HT1080 (cell line): ENCODE measurements at places on chromosomes 13 and 19. TPM values are rescaled to one million over a fixed set of nuclear protein-coding genes. Genes with fewer than 3 reads are reported as not detected.

- no peak for DNase-seq
These were observed 85.9 kb downstream of the GJA3 start for GRCh38 chr13:20074966-20075365.

- DNase-seq, result no peak
These were observed 171.0 kb upstream of the TSC22D1 start for GRCh38 chr13:44747179-44747578.

GRCh38 chr13:99311137-99311536 is 3.9 kb upstream of the GPR183 start:
- no peak for DNase-seq

- no peak for DNase-seq
These were observed 26.6 kb downstream of the ZSWIM9 start for GRCh38 chr19:48196933-48197665.

GRCh38 chr19:54448040-54448773 is 792 bp upstream of the LENG8 start:
- DNase-seq, result peak; percentile 58

- no peak for DNase-seq
These were observed 23.2 kb downstream of the CATSPERD start for GRCh38 chr19:5743630-5744029.

- DNase-seq, result peak; percentile 61
These were observed 4.3 kb downstream of the RUVBL2 start for GRCh38 chr19:48997972-48998371.

GRCh38 chr13:105368781-105369180 is 1166.7 kb downstream of the EFNB2 start:
- DNase-seq, result no peak

- DNase-seq, result no peak
These were observed 256.1 kb downstream of the FOXO1 start for GRCh38 chr13:40410315-40410714.

GRCh38 chr13:93262729-93263345 is 36.2 kb downstream of the GPC6 start:
- DNase-seq, result peak; percentile 91

GRCh38 chr13:24747248-24748060 is 16.5 kb upstream of the RNF17 start:
- no peak for DNase-seq

DNA sequence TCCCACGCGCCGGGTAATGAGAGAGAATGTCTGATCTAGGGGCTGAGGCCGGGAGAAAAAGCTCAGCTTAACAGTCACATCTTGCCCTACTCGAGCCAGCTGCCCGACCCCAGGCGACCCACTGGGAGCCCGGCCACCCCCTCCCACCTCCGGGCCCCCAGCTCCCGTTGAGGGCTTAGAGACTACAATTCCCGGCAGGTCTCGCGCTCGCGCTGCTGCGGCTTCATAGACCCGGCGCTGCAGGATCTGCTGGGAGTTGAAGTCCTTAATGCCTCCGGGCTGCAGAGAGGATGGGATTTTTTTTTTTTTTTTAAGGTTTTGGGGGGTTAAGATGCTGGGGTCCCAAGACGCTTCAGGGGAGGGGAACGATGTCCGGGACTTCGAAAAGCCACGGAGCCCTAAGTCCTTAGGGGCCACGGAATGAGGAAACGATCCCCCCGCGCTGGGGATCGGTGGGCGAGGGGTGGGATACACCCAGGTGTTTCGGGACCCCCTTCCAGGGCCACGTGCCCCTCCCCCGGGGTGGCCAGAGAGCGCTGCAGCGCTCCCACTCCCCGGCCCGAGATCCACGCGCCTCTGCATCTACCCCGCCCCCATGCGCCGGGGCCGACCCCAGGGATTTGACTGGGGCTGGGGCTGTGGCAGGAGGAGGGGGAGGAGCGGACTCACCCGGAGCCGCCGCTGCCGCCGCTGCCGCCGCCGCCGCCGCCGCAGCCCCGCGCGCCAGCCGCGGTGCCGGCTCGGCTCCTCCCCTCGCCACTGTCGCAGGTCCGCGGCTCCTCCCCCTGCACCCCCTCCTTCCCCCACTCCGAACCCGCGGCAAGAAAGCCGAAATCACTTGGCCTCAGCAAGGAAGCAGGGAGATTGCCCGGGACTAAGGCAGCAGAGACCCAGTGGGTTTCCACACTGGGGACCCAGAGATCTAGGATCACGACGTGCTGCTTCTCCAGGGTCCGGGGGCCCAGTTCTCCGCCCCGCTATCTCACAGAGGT is at the start of gene SYT3:
Gene SYT3 (minus strand): TSS at position 761 of the 992 bp plus-strand sequence. CDS start 2,470 bp downstream, outside the sequence.
- DNase-seq, result no peak

- peak; percentile 39 for DNase-seq
These were observed 18.8 kb upstream of the EDDM13 start for GRCh38 chr19:56253737-56254136.

The SOX1 gene
- total RNA-seq, result not detected in 2 replicates

The TSKS gene
- not detected in 2 replicates for total RNA-seq

The ARID3A gene
- 4.3 and 8.0 TPM in 2 replicates for total RNA-seq

The ZNF790 gene
- 0.59 and 1.1 TPM in 2 replicates for total RNA-seq

The ZC3H4 gene
- 17.6 and 17.8 TPM in 2 replicates for total RNA-seq
